ENCODE measurements at places on chromosomes 16 and 17.

DNA sequence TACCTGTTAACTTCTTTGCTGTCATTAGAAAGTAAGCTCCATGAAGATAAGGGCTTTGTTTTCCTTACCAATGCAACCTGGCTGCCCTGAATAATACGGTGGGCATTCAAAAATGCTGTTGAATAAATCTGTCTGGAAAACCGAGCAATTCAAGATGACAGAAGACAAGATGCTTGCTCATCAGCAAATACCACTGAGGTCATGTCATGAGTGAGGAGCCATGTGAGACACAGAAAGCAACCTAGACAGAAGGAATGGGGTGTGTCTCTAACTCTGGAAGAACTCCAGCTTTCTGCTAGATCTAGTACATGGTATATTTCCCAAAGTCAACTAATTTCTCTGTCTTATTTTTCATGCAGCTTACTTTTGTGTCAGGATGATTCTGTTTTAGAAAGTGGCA, 64.2 kb downstream of the STH start:
- DNase-seq, result no peak

- DNase-seq, result no peak
Measured at GRCh38 chr17:77264617-77265230, 124.0 kb downstream of the SEC14L1 start.

GRCh38 chr17:77565166-77565565, 393.3 kb upstream of the TNRC6C start:
- DNase-seq, result no peak

DNA sequence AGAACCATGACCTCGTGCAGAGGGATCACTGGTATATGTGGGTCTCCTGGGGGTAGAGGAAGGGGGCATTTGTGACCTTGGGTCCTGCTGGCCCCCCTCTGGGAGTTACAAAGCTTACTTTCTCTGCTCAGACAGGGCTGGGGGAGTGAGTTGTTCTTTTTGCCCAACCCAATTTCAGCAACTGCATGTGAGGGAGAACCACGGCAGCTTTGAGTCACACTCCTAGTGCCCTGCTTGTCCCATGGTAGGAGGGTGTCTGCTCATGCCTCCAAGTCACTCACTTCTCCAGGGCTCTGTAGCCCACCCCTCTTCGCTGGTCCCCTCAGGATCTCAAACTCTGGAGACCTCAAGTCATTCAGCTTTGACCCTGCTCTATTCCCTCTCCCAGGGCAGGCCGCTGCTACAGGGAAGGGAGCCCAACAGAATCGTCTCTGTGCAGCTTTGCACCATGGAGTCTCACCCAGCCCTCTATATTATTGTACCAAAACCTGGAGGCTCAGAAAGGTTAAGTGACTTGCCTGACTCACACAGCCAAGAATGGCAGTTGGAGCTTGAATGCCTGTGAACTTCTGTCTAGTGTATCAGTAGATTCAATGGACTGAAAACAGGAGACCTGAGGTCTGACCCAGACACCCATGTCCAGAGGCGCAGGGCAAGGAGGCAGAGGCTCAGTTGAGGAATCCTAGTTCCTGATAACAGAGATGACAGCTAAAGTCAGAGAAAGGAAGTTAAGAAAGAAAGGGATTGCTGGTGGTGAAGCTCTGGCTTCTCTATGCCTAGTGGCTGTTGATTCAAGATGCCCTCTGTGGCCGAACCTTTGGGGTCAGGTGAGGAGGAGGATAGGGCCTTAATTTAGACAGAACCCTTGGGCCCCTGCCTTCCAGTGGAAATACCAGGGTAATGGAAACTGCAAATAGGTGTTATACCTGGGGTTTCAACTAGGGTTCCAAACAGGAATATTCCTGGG, 14.6 kb upstream of the ETV4 start:
- no peak for DNase-seq

DNA sequence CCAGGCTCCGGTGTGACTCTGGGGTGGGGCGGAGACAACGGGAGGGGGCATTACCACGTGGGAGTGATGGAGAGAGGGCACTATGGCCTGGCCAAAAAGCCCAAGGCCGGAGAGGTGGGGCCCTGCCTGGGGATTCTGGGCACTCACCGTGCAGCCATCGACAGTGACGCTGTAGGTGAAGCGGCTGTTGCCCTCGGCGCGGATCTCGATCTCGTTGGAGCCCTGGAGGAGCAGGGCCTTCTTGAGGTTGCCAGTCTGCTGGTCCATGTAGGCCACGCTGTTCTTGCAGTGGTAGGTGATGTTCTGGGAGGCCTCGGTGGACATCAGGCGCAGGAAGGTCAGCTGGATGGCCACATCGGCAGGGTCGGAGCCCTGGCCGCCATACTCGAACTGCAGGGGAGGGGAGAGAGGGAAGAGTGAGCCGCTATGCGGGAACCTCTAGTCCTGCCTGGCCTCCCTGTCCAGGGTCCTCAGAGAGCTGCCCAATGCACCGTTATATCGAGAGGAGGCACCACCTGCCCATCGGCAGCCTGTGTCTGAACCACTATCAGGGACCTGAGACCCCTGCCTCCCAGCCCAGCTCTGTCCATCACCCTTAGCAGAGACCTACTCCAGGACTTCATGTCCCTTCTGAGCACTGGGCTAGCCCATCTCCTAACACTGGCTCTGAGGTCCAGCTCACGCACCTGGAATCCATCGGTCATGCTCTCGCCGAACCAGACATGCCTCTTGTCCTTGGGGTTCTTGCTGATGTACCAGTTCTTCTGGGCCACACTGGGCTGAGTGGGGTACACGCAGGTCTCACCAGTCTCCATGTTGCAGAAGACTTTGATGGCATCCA, 15.6 kb downstream of the COL1A1 start:
- DNase-seq, result no peak

GRCh38 chr17:64635647-64636305, 26.3 kb downstream of the SMURF2 start:
- no peak for DNase-seq

DNA sequence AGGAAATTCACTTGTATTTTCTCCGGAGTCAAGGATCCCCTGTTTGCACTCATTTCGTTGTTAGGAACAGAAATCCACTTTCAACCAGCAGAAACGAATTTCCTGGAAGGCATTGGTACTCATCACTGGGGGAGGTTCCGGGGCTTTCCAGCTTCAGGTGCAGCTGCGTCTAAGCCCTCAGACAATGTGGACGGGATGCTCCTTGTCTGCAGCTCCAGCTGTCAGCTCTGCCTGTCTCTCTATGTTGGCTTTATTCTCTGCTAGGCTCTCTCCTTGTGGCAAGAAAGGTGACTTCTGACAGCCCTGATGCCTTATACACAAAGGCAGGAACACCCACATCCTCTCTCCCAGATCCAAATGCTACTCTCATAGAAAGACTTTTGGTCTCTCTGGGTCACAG, 183.9 kb upstream of the HSBP1 start:
- no peak for DNase-seq

DNA sequence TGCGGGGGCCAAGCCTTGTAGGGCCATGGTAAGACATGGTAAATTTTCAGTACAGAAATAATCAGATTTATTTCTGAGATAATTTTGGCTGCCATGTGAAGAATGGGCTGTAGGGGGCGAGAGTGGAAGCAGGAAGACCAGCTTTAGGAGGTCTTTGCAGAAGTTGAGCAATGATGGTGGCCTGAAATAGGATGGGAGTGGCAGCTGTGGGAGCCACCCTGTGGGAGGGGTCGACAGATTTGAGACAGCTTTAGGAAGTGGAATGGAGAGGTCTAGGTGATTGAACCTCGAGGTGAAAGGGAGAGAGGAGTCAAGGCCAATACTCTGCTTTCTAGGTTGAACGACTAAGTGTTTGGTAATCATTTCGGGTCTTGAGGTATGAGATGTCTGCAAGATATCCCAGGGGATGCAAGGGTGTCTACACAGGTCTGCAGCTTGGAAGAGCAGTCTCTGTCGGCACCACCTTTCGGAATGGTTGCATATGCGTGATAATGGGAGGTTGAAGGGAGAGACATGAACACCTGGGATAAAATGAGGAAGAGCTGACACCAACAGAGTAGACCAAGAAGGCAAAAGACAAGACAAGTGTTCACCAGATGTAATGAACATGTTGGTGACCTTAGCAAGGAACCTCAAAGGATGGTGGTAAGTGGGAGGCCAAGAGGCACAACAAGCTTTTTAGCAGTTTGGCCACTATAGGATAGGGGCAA, 4.2 kb upstream of the ATXN7L3 start:
- DNase-seq, result no peak

DNA sequence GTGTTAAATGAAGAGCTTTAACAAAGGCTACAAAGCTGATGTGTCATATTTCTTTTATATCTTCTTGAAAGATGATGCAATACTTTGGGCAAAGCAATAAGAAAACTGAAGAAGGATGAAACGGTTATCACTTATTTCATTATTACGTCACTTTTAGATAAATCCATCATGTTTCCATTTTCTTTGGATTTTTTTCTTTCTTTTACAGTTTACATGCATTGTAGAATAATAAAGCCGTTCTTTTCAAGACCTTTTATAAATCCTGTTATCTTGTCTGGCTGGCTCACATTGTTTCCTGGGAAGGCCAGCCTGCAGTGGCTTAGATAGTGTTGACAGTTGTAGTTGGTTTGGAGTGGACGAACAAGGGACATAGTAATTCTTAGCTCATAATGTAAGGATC, 28.9 kb downstream of the TANC2 start:
- no peak for DNase-seq

- DNase-seq, result no peak
Measured at GRCh38 chr17:36931697-36932382, 5.4 kb upstream of the LHX1 start.

- DNase-seq, result no peak
Measured at GRCh38 chr16:63201851-63202250, 1165.6 kb upstream of the CDH8 start.

- no peak for DNase-seq
Measured at GRCh38 chr17:37490638-37491614, 1.2 kb downstream of the DUSP14 start.

GRCh38 chr17:15278924-15279477, 13.9 kb upstream of the PMP22 start:
- no peak for DNase-seq

DNA sequence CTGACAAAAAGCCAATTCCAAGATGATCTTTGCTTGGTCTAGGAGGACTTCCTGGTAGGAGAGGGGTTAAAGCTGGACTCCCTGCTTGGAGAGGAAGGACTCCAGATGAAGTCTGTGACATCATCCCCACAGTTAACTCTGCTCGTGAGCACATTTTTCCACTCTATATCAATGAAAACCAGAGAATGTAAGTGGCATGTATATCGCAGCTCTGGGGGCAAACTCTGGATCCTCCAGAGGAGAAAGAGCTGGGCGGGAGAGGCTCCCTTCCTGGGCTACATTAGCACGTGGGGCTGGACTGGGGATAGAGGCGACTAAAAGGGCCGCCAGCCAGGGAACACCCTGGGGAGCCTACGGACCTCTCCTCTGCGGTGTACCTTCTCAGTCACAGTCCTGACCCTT, 34.1 kb downstream of the HIC1 start:
- DNase-seq, result no peak

- DNase-seq, result no peak
Measured at GRCh38 chr16:70689035-70689969, 3.4 kb upstream of the MTSS2 start.

- no peak for DNase-seq
Measured at GRCh38 chr17:76903631-76904030, 35.4 kb downstream of the MGAT5B start.

DNA sequence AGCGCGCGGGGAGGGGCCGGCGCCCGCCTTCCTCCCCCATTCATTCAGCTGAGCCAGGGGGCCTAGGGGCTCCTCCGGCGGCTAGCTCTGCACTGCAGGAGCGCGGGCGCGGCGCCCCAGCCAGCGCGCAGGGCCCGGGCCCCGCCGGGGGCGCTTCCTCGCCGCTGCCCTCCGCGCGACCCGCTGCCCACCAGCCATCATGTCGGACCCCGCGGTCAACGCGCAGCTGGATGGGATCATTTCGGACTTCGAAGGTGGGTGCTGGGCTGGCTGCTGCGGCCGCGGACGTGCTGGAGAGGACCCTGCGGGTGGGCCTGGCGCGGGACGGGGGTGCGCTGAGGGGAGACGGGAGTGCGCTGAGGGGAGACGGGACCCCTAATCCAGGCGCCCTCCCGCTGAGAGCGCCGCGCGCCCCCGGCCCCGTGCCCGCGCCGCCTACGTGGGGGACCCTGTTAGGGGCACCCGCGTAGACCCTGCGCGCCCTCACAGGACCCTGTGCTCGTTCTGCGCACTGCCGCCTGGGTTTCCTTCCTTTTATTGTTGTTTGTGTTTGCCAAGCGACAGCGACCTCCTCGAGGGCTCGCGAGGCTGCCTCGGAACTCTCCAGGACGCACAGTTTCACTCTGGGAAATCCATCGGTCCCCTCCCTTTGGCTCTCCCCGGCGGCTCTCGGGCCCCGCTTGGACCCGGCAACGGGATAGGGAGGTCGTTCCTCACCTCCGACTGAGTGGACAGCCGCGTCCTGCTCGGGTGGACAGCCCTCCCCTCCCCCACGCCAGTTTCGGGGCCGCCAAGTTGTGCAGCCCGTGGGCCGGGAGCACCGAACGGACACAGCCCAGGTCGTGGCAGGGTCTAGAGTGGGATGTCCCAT, 232.8 kb downstream of the SEC14L1 start:
- DNase-seq, result no peak

- no peak for DNase-seq
Measured at GRCh38 chr17:48594538-48595277, 1.1 kb upstream of the HOXB5 start.

- DNase-seq, result no peak
Measured at GRCh38 chr16:65702707-65703402, 581.0 kb upstream of the CDH11 start.

GRCh38 chr16:89993971-89994370, 25.3 kb downstream of the DBNDD1 start:
- no peak for DNase-seq

DNA sequence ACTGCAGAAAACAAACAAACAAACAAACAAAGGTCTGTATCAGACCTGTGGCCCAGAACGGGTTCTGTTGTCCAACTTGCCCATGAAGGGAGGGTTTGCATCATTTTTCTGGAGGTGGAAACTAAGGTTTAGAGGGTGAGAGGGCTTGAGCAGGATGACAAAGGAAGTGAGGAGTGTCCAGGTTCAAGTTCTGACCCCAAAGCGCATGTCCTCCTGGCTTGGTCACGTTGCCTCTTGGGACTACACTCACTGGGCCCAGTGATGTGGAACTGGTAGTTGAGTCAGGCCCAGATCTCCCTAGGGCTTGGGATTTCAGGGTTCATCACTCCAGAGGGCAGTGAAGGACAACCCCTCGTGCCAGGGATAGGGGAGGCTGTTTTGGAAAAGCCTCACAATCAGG, 1.8 kb downstream of the SREBF1 start:
- DNase-seq, result no peak

DNA sequence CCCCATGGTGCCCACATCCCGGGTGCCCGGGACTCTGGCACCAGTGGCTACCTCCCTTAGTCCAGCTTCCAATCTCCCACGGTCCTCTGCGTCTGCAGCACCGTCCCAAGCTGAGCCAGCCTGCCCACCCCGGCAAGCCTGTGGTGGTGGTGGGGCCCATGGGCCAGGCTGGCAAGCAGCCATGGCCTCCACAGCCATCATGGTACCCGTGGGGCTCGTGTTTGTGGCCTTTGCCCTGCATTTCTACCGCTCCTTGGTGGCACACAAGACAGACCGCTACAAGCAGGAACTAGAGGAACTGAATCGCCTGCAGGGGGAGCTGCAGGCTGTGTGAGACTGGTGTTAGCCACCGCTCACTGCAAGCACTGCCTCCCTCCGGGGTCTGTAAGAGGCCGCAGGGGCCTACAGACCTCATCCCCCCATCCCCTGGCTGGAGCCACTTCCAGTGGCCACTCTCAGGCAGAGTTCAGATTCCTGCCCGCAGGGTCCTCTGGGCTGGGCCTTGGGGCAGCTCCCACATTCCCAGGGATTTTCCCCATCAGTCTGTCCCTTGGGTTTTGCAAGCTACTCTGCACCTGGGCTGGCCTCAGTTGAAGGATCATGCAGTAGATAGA, 3.9 kb upstream of the SETD1A start:
- DNase-seq, result no peak

- DNase-seq, result no peak
Measured at GRCh38 chr16:16019488-16019887, 70.1 kb downstream of the ABCC1 start.

All from urinary bladder (tissue), 4 donors.